ENCODE measurements at places on chromosomes 6 and 20.

DNA sequence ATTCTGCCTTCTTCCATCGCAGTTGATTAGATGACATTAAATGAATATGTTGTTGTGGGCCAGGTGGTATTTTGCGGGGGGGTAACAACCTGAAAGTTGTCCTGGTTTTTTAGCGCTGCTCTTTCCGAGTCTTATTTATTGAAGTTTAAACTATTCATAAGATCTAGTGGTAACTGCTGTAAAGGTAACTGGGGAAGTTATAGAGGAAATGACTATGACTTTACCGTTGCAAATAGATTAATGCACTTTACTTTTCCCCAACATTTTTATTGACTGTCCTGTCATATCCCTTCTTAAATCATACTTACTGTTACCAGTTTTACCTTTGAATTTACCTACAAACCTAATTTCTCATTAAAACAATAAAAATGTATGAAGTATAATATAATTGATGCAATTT lies 173.4 kb downstream of the ARID1B start:
- DNase-seq: no peak

DNA sequence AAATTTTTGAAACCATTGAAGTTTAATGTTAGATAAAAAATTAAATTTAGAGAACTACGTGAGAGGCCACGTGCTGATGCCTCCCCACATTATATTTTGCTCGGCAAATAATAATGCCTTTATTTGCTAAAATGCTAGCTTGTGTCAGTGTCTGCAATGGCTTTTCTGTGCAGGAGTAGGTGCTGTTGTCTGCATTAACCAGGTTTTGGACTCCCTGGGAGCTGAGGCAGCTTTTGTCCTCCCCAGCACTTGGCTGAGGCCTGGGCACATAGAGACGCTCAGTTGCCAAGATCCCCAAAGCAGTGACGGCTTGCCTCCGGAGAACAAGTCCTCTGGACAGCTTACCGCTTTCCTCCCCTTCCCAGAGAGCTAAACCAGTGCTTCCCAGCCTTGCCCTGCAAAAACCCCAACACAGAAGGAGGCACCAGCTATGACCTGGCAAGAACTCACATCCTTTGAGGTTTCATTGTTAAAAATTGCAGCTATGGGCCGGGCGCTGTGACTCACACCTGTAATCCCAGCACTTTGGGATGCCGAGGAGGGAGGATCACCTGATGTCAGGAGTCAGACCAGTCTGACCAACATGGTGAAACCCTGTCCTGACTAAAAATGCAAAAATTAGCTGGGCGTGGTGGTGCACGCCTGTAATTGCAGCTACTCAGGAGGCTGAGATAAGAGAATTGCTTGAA lies 59.9 kb downstream of the KAT14 start:
- DNase-seq: no peak

GRCh38 chr6:7647504-7647903 lies 57.5 kb downstream of the SNRNP48 start:
- no peak for DNase-seq

DNA sequence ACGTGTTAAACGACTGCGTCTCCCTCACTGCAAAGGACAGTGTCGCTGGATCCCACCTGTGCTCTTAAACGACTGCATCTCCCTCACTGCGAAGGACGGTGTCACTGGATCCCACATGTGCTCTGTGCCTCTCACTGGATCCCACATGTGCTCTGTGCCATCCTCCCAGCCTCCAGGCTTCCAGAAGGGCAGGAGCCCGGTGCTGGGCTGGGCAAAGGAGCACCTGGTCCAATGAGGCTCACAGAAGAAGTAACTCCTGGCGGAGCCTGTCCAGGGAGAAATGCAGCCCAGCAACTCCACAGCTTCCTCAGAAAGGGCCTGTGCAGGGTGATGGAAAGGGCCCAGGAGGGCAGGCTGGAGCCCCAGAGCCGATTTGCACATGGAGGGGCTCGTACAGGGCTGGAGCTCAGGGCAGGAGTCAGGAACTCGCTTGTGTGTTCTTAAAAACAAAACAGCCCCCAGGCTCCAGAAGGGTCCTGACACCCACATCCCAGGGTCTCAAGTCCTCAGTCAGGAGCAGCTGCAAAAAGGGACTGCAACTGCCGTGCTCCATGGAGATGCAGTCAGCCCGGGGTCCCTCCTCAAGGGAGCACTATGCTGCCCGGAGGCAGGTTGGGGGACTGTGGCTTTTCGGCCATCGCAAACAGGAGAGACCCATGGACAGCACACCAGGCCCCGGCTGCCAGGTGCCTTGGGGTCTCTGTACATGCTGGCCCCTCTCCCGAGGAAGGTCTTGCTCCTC lies 52.7 kb downstream of the DLL1 start:
- DNase-seq: no peak

- DNase-seq: no peak
Observed at GRCh38 chr6:163177007-163177406, 237.5 kb upstream of the QKI start.

DNA sequence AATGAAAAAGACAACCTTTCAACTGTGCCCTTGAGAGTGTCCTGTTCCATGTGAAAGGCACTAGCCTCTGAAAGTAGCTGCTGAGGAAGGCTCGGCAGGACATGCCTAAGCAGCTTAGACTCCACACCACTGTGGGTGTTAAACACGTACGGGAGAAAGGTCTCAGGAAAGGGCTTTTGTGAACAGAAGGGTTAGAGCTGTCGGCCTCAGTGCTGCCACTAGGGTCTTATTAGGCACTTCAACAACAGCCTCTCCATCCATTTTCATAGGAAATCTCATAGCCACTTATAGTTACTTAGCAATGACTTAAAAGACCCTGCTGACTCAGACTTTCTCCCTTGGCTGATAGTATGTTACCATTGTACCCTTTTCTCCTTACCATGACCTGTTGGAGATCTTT lies 662.8 kb downstream of the TBC1D32 start:
- no peak for DNase-seq

- DNase-seq: no peak
Observed at GRCh38 chr6:22392711-22393110, 95.9 kb upstream of the PRL start.

DNA sequence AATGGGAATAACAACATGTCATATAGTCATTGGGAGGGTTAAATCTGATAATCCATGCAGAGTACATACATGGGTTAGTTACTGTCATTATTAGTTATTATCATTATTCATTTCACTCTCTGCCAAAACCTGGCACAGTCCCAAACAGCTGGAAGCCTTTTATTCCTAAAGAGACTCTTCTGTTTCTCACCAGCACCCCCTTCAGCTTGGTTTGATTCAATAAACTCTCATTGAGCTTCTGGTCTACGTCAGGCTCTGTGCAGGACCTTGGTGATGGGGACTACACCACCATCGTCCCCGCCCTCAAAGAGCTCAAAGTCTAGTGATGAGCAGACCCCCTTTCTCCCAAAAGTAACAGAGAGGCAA lies 2.3 kb downstream of the KCNK15 start:
- DNase-seq: no peak

- no peak for DNase-seq
Observed at GRCh38 chr6:93389192-93389591, 30.2 kb downstream of the EPHA7 start.

- no peak for DNase-seq
Observed at GRCh38 chr20:26276554-26277210, 580.0 kb upstream of the ZNF337 start.

DNA sequence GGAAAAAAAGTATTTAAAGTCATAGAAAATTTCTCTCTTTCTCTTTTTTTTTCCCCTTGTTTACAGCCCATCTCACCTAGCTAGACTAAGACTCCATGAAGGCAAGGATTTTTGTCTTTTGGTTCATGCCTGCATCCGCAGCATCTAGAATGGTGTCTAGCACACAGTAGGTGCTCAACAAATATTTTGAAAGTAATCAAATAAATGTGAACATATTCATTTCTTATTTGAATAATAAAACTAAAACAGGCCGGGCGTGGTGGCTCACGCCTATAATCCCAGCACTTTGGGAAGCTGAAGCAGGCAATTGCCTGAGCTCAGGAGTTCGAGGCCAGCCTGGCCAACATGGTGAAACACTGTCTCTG lies 4.7 kb upstream of the ZNF341 start:
- DNase-seq: no peak

DNA sequence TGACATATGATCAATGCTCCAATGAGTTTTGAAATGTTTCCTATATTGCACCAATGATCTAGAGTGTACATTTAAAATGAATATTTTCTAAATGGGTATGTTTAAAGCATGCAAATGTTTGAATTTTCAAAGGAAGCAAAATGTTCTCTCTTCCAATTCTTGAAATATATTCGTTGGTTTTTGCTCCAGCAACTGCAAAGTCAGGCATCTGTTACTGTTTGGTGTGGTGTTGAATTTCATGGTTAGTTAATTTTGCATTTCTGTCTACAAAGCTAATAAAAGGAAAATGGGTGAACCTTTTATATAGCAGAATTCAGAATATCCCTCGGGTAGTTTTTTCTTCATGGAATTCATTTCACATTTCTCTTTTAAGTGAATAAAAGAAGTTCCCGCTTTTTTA lies 1018.3 kb downstream of the GRIK2 start:
- no peak for DNase-seq

- DNase-seq: no peak
Observed at GRCh38 chr6:18579869-18580268, 192.7 kb downstream of the RNF144B start.

- DNase-seq: no peak
Observed at GRCh38 chr6:20757761-20758160, 223.5 kb downstream of the CDKAL1 start.

DNA sequence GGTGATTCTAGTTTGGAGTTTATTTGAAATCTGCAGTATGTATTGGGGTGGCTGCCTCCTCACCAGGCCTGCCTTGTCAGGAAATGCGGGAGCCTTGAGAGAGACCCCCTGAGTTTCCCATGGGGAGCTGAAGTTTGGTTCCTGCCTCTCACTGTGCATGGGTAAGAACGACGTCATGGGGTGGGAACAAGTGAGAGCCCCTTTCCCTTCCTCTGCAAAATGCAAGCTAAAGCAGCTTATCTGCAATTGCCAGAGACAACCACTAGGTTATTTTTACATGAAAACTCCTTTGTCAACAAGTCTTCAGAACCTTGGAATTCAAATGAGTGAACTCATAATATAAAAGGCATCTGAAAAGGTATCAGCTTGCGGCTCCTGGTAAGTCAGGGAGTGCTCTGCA lies 58.4 kb downstream of the TMEM170B start:
- no peak for DNase-seq

- DNase-seq: no peak
Observed at GRCh38 chr6:100446115-100447080, 18.3 kb downstream of the SIM1 start.

DNA sequence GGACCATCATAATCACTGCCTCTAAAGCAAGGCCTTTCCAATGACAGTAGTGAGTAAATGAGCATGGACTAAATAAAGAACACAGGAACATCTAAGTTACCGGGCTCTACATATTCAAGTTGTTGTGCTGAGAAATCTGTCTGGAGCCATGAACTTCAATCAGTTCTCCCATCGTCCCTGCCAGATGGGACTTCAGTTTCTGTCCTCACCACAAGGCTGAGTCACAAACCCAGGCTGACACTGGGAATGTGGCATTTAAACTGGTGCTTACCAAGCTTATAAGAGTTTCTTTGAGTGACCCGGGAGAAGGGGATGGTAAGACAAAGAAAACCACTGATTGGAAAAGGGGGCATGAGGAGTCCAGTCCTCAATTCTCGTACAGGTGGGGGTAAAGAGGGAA lies 497.0 kb downstream of the MAFB start:
- no peak for DNase-seq

DNA sequence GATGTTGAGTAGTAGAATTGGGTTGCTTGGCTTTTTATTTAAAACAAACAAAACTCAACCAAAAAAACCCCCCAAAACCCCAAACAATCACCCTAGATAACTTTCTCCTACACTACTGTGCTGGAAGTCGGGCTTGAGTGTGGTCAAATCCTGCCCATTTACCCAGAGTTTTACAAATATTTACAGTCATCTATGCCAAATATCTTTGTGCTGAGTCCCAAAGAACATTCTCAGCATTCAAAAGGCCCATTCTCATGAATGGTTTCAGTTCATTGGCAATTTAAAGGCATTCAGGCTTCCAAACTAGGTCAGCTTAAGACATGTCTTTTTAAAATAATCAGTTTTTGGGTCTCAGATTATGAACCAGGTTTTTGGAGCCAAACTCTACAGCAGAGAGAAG lies 1.8 kb downstream of the RNF144B start:
- no peak for DNase-seq

DNA sequence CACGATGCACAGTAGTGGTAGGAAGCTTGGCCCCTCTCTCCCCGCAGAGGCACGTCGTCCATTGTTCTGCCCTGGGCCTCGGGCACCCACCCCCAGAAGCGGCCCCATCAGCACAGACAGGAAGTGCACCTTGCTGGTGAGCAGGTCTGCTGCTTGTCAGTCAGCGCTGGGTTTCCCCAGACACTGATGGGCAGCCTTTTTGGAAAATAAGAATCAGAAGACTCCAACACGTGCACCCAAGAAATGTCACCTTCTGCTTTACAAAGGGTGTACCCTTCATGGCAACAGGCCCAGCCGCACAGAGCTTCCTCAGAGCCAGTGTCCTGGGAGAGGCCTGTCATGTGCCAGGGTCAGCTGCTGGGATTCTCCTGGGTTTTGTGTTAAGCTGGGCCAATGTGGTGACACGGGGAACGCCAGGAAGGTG lies 34.7 kb upstream of the IRF4 start:
- DNase-seq: peak; percentile 65

GRCh38 chr6:85081102-85081501 lies 316.7 kb upstream of the TBX18 start:
- no peak for DNase-seq

DNA sequence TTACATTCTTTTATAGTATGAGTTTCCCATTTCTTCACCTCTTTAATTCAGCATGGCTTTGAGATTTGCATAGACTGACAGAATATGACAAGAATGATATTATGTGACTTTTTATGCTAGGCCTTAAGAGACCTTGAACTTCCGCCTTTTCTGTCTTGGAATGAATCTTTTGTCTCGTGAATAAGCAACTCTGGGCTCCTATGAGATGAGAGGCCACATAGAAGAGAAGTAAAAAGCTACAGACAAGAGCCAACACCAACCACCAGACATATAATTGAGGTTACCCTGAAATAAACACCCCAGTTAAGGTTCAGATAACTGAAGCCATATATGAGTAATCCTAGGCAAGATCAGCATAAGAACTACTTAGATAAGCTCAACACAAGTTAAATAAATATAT lies 600.8 kb downstream of the MEI4 start:
- no peak for DNase-seq

DNA sequence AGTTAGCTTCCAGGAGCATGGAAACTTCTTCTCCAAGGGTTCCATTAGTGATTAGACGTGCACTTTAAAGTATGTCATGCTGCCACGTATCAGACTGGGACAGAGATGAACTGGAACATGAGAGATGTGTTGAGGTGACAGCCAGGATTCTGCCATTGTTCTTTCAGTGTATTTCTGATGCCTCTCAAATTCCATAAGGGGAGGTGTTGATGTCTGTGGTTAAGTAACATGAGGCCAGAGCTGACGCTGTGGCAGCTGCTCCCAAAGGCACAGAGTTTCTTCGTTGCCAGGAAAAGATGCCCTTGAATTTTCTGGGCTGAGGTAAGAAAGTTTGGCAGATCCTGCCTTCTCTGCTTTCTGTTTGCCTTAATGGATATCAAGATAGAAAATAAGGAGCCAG lies 63.5 kb downstream of the TRMT6 start:
- DNase-seq: no peak

All from naive B cell (primary cell).